ENCODE measurements at places on chromosomes 6 and 20. TPM values are rescaled to one million over a fixed set of nuclear protein-coding genes. Genes with fewer than 3 reads are reported as not detected.

DNA sequence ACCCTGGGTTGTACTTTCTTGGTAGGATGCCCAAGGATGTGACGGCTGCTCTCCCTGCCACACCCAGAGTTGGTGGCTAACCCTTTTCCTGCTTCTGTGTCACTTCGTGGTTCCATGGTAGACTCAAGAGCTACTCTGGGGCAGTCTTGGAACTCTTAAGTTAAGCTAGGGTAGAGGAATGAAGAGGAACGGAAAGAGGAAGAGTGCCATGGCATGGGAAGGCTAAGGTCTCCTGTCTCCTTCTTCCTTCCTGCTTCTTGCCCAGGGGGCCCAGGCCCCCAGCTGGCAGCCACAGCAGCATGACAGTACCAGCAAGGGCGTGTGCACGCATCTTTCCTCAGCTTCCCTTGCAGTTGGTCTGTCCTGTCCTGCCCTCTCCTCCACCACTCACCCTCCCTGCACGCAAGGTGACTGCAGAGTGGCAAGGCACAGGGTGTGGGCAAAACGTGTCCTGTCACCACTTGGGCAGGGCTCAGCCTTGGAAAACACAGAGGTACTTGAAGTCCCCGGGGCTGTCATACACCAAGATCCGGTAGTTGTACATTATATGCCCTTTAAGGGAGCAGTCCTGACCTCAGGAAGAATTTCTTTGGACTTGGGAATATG, 39.8 kb upstream of the TGM3 start:
- DNase-seq: no peak

DNA sequence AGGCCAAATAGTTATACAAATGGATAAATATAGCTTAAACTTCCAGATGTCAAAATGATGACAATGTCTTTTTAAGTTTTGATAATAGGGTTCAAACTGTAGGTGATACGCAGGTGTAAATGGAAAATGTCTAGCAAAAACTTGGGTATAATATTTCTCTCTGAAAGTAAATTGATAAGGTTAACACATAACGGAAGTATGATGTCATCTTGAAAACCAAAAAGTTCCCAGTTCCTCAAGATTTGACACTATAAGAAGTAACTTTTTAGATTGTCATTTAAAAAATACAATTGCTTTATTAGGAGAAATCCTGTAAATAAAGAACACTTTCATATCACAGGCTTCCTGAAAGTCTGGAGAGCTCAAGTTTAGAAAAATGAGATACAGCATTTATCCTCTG, 483.4 kb downstream of the FRK start:
- DNase-seq: no peak

The MYBL2 gene
- 0.69 TPM for total RNA-seq

The EYS gene
- not detected for total RNA-seq

- no peak for DNase-seq
Observed at GRCh38 chr20:31785089-31785488, 34.1 kb upstream of the MYLK2 start.

- no peak for DNase-seq
Observed at GRCh38 chr20:60867589-60867988, 384.5 kb upstream of the CDH4 start.

The RGS17 gene
- not detected for total RNA-seq

- DNase-seq: no peak
Observed at GRCh38 chr6:105357165-105357564, 45.7 kb downstream of the PREP start.

DNA sequence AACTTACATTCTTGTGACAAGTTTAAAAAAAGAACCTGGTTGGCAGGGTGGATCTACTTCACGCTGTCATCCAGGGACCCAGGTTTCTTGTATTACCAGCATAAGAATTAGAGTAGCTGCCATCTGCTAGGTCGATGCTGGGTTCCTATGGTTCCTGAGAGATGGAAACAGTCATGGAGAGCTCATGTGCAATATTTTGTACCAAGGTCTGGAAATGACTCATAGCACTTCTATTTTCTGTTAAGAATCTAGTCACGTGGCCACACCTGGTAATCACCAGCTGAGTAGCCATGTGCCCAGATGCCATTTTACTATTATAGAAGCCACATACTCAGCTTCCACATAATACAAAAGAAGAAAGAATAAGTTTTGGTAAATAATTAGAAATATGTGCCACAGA, 171.3 kb downstream of the CD83 start:
- DNase-seq: no peak

GRCh38 chr6:36969988-36970891, 15.7 kb downstream of the PI16 start:
- DNase-seq: no peak

- DNase-seq: no peak
Observed at GRCh38 chr20:46206992-46207549, 89.0 kb downstream of the CD40 start.

DNA sequence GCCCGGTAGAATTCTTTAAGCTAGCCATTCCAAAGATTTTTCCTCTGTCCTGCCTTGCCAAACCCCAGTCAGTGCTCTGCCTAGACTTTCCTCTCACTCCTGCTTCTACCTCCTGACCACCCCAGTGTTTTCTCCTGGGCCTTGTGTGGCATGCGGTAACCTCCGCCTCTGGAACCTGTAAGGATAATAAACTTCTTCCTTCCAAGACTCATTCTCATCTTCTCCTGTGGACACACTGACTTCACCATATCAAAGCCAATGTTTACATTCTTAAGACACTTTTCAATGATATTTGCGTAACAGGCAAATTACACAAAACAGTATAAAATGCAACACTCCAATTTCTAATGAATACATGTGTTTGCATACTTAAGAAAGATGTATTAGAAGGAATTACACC, 354.6 kb downstream of the RNF144B start:
- no peak for DNase-seq

- DNase-seq: no peak
Observed at GRCh38 chr6:49118478-49118877, 344.6 kb downstream of the MMUT start.

- peak; percentile 87 for DNase-seq
Observed at GRCh38 chr20:36573103-36573797, at the start of gene TGIF2. TSS of gene TGIF2 (plus strand) at chr20:36573597. CDS start at chr20:36578775, 5,178 bp downstream.

GRCh38 chr20:17671011-17671410, 11.0 kb downstream of the RRBP1 start:
- no peak for DNase-seq

DNA sequence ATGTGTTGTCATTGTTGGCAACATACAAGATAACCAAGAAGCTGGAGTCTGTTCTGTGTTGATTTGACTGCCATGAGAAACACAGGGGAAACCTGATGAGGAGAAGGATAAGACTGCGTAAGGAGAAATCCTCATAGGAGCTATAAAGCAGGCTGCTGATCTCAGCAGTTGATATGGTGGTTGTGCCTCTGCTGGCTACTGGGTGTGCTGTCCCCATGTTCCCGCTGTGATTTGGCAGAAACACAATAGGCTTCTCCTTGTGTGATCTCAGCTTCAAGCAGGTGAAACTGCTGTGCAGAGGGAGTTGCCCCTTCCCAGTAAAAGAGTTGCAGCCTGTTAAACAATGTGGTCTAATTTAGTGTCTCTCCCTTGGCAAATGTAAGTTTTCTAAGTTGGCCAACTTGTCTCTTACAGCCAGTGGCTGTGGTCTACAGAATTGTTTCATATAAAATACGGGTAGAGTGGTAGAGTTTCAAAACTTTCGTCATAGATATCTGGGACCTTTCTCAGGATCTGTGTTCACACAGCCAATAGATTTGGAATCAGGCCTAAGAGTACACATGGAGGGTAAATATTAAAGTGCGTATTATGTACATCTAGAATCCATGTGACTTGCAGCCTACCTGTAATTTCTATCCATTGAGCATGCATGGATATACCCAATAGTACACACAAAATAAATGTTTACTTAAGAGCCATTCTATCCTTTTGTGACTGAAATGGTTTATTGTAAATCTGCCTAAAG, 78.4 kb downstream of the RNF144B start:
- DNase-seq: no peak

The SERAC1 gene
- total RNA-seq: 1.4 TPM

DNA sequence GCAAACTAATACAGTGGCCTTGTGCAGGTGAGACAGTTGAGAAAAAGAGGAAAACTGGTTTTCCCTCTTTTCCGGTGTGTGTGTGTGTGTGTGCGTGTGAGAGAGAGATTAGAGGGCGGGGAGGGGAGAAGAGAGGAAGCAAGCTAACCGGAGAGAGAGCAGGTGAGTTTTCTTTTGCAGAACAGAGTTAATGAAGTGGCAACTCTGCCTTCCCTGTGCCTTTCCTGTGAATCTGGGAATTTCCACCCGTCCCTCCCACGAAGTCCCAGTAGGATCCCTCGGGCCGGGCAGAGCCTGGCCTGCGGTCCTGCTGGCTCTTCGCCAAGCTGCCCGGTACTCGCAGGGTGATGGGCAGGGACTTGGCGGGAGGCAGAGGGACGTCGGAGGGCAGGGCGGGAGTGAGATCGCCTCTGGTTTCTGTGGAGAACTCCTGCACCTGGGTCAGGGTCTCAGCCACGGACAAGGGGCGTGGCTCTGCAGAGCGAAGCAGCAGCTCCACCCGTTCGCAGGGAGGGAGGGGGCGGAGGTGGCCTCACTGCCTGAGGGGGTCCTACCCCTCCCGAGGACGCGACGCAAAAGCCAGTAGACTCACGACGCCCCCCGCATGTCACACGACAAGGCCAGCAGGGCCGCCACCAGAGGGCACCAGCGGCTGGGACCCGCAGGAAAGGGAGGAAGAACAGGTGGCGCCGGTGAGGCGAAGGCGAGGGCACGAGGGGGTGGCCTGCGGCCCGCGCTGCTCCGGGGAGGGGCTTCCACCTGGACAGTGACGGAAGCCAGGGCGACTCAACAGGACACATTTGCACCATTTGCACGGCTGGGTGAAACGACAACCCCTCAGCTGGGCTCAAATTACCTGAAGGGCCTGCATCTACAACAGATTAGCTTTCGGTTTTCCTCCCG, 51.2 kb upstream of the RNF182 start:
- DNase-seq: peak; percentile 79

DNA sequence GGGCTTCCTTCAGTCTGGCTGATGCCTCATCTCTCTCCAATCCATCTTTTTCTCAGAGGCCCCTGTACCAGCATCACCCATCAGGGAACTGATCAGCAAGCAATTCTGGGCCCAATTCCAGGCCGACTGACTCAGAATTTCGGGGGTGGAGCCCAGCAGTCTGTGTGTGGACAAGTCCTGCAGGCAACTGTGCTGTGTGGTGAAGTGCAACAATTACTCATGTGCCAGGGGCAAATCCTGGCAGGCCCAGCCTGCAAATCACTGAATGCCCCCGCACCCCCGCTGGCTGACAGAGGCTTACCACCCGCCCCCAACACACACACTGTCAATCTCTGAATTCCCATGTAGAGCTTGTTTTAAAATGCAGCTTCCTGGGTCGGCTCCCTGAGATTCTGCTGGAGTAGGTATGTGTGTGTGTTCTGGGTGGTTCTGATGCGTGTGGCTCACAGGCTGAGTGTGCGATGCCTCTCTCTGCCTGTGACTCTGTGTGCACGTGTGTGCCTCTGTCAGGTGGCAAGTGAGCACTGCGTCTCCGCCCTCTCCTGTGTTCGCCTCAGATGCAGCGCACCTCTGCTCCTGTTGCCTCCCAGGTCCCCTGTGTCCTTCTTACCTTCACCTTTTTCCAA, 45.4 kb downstream of the SSR1 start:
- peak; percentile 43 for DNase-seq

DNA sequence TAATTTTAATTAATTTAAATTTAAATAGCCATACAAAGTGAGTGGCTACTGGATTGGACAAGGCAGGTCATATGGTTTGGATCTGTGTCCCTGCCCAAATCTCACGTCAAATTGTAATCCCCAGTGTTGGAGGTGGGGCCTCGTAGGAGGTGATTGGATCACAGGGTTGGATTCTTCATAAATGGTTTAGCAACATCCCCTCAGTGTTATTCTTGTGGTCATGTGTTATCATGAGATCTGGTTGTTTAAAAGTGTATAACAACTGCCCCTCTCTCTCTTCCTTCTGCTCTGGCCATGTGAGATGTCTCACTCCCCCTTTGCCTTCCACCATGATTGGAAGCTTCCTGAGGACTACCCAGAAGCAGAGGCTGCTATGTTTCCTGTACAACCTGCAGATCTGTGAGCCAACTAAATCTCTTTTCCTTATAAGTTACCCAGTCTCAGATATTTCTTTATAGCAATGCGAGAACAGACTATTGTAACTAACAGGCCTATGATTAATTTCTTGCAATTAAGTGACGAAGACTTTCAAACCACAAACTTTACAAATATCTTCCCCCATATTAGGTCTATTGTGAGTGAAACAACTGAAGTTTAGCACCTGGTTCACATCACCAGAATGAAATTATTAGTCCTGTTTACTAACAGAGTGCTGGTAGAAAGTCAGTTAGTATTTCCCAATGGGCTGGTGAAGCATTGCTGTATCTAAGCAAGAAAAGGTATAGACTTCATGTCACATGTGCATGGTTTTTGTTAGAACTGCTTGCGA, 60.0 kb upstream of the TNFAIP3 start:
- no peak for DNase-seq

- no peak for DNase-seq
Observed at GRCh38 chr20:48787861-48788375, 39.9 kb downstream of the PREX1 start.

The CHRNA4 gene
- not detected for total RNA-seq

DNA sequence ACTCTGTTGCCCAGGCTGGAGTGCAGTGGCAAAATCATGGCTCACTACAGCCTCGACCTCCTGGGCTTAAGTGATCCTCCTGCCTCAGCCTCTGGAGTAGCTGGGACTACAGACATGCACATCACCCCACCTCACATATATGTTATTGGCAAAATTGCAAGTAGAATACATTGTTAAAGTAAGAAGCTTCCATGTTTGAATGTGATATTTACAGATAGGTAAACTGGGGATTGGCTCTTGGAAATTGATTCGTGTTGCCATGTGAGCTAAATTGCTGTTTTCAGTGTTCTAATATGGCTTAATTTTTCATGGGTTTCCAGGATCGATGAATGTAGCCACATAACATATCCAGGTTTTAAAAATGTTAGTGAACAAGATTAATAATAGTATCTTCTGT, 149.0 kb upstream of the ZNF217 start:
- no peak for DNase-seq

DNA sequence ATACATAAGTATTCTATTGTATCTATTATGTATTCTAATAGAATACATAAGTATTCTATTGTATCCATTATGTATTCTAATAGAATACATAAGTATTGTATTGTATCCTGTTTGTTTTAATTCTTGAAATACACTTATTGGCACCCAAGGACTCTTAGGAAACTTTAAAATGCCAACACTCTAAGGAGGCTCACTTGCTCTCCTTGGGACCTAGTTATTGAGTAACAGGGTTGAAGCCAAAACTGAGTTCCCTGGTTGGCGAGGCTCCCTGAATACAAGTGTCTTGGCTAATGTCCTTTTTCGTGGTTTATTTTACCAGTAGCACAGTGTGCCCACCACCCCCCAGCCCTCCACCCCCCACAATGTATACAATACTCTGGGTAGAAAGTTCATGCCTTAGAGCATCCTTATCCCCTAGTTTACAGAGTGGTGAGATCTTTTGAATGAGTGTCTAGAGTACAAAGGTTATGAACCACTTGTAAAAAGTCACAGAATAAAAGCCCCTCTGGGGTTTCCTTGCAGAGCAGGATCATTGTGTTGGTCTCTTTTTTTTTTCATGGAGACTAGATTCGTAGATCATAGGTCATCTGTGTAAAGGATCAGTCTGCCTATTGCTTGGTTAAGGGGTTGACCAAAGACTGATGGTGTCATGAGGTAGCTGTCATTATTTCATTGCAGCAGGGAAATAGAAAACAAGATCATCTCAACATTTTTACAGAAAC, 32.5 kb upstream of the PRDM1 start:
- DNase-seq: no peak

The WFDC10B gene
- not detected for total RNA-seq
